ENCODE measurements at places on chromosomes 5 and 9.

- no peak for DNase-seq
Observed at GRCh38 chr9:72753266-72753893, 199.5 kb downstream of the ALDH1A1 start.

DNA sequence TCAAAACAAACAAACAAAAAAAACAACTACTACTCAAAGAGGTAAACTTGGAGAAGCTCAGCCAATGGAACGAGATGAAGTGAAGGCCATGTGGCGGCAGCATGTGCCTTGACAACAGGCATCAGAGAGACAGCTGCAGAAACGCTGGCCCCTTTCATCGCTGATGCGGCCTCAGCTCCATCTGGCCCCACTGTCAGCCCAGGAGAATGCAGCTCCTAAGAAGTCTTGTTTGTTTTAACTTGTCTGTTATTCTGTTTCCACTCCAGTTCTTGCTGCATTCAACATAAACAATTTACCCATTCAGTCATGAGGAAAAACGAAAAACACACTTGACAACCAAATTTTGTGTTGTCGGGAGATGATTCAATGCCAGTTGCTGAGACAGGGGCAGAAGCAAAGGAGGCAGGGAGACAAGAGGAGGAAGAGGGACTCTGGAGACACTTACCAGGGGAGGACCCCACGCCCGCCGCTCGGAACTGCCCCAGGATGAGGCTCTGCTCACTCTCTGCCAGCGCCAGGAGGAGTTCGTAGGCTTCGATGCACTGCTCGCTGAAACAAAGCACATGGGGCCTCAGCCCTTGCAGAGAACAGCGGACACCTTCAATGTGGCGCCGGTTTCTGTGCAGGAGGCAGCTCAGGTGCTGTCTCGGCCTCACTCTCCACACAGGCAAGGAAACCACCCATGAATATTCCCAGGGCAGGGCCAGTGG lies 91.2 kb downstream of the DCP2 start:
- DNase-seq, result no peak

- DNase-seq, result no peak
Observed at GRCh38 chr5:112006721-112007120, 249.7 kb upstream of the NREP start.

DNA sequence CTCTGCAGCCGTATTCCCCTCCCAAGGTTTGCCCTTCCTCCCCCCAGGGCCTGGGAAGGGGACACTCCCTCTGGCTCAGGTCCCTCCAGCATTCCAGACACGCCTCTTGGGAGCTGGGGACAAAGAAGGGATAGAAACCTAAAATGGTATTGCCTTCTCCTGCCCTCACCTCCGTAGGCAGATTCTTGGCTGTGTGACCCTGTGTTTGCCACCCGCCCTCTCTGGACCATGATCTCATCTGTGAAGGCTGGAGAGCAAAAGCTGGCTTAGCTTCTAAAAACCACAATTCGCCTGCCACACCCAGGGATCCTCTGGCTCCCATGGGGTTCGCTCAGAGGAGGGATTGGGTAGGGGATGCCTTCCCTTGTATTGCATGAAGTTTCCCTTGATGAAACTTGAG lies 7.7 kb downstream of the AQP3 start:
- DNase-seq, result no peak

DNA sequence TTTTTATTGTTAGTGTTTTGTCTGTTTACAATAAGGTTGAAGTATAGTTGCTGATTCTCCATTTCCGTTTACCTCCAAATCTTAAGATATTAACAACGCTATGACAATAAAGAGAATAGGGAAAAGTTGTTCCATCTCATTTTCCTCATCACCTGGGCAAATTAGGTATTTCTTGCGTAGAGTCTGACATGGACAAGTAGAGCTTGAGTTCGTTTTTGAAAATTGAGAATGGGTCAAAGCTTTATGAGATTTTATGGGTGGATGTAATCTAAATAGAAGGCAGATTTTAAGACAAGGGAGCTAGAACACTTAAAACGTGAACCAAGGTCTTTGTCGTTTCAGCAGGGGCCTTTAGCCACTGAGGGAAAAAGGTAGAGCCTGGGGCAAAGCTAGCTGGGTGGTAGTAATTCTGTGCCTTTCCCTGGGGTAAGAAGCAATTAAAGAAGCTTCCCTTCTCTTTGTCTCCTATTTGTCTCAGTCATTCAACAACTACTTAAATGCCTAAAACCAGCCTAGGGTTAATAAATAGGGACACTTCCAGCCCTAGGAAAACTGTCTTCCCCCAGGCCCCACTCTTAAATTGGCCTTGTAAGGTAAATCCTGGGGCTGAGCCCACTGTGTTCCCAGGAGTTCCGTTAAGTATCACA lies 551 bp upstream of the CAAP1 start:
- DNase-seq, result no peak

- DNase-seq, result no peak
Observed at GRCh38 chr5:82165740-82166530, 112.2 kb downstream of the RPS23 start.

DNA sequence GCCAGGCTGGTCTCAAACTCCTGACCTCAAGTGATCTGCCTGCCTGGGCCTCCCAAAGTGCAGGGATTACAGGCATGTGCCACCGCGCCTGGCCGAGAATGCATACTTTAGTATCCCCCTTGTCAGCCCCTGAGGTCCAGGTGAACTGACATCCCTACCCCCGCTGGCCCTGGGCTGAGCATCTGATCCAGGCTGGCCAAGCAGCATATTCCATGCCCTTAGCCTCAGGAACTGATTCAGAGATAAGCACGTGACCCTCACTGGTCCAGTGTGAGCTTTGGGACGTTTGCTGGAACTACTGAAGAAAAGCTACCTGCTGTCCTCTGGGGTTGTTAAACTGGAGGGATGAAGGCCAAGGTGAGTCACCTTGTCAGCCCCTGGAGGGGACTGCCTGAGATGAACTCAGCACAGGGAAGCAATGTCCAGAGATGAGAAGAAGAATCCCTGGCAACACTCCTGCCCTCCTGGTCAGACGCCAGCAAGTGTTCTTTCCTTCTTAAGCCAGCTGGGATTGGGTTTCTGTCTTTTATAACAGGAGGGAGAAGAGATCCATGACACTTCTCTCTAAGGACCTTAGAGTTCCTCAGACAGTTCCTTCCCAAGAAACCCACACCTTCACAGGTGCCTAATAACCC lies 59.1 kb upstream of the FBXW11 start:
- DNase-seq, result no peak

- no peak for DNase-seq
Observed at GRCh38 chr5:125579182-125579581, 832.7 kb upstream of the ZNF608 start.

DNA sequence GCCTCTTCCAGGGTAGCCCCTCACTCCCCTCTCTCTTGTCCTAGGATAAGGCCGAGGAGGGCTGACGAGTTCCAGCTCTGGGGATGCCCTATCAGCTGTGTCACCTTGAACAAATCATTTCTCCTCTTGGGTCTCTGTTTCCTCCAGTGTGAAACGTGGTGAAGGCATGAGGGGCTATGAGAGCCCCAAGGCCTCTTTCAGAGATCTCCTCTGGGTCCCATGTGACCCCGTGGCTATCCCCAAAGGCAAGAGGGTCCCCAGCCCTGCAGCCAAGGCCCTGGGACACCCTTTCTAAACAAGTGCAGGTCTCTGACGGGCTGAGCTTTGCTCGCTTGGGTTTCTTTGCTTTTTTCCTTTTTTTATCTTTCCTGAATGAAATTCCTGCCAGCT lies 25.5 kb upstream of the SPTLC1 start:
- no peak for DNase-seq

DNA sequence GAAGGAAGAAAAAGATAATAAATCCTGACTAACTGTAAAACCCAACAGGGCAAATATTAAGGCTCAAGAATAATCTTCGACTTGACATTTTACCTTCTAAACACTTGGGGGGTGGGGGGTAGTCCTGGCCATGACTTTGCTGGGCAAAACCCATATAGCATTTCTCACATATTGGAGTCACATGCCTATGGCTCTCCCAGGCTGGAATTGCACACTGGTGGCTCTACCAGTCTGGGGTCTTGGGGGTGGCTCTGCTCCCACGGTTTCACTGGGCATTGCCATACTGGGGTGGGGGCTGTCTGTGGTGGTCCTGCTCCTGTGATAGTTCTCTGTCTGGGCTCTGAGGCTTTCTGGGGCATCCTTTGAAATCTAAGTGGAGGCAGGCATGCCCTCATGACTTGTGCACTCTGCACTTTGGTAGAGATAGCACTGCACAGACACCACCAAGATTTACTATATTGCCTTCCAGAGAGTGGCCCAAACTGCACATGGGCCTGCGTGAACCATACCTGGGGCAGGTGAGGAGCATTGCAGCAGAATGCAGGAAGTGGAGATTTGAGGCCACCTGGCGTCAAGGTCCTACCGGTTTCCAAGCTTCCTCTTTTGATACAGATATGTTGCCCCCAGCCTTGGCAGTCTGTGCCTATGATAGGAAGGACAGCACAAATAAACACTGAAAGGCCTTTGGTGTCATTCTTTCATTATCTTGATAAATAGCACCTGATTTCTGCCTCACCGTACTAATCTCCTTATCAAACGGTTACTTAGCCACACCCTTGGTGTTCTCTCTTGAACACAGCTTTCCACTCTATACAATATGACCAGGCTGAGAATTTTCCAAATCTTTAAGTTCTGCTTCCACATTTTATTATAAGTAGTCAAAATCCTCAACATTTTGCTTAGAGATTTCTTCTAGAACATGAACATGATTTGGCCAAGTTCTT lies 29.8 kb downstream of the BAAT start:
- no peak for DNase-seq

DNA sequence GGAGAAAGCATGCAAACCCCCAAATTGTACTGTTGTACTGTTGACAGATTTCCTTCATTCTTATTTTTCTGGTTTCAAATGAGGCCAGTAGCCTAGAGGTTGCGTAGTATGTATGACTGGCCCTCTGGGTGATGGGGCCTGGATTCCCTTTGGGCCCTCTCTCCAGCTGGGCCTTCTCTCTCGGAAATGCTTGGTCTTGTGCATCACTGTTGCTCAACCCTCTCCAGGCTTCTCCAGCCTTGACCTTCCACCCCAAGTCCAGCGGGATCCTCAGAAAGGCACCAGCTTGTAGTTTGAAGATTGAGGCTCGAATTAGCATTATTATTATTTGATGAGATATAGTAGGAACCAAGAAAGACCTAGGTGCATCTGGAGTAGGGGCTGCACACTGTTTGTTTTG lies 87.0 kb downstream of the ANGPTL2 start:
- DNase-seq, result no peak

DNA sequence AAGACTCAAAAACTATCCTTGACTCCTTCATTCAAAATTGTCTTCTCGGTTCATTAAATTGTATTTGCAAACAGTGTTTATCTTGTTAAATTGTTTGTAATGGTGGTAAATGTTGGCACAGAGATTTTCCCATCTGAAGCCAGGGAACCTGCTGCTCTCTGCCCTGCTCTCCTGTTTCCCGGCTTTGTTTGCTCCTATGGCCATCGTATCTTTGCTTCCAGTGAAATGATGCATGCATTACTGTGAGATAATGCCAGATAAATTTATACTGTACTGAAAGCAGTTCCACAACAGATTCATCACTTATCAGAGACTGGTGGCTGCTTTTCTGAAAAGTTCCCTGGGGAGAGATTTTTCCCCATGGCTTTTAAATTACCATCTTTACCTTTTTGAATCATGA lies 81.4 kb downstream of the CD180 start:
- DNase-seq, result no peak

DNA sequence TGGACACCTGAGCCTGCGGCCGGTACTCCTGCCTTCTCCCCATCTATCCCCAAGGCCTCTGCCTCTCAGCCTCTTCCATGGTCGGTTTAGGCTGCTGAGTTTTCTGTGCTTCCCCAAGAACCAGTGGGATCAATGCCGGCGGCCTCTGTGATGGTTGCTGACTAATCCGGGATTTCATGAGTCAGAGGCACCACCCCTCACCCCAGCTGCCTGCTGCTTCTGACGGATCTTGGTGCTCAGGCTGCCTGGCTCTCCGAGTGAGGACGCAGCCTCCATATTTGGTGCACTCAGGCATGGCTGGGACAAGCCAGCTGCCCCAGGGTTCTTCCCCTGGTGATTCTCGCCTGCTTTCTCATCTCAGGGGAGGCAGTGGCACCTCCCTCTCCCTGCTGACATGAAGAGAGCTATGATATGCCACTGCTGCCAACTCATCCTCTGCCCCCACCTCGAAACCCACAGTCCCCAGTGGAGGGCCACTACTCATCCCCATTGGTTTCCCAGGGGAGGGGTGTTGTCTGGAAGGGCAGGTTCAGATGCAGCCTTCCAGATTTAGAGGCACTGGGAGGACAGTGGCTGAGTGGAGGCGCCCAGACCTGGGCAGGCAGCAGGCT lies 3.3 kb upstream of the MAN1B1 start:
- no peak for DNase-seq

GRCh38 chr9:3036333-3036700 lies 192.4 kb upstream of the PUM3 start:
- no peak for DNase-seq

DNA sequence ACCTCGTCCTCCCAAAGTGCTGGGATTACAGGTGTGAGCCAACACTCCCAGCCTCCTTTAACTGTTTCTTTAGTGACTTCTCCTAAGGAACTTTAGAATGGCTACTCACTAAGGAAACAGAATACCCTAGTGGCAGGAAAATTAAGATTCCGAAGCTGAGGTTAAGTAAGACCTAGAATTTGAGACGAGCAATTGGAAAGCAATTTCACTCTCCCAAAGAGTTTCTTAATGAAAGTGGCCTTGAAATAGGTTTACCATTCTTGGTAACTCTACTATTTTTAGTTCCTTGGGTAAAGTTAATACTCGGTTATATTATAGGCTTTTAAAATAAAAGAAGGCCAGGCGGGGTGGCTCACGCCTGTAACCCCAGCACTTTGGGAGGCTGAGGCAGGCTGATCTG lies 22.9 kb upstream of the GOLPH3 start:
- no peak for DNase-seq

- DNase-seq, result no peak
Observed at GRCh38 chr5:111364992-111365391, 140.8 kb downstream of the CAMK4 start.

DNA sequence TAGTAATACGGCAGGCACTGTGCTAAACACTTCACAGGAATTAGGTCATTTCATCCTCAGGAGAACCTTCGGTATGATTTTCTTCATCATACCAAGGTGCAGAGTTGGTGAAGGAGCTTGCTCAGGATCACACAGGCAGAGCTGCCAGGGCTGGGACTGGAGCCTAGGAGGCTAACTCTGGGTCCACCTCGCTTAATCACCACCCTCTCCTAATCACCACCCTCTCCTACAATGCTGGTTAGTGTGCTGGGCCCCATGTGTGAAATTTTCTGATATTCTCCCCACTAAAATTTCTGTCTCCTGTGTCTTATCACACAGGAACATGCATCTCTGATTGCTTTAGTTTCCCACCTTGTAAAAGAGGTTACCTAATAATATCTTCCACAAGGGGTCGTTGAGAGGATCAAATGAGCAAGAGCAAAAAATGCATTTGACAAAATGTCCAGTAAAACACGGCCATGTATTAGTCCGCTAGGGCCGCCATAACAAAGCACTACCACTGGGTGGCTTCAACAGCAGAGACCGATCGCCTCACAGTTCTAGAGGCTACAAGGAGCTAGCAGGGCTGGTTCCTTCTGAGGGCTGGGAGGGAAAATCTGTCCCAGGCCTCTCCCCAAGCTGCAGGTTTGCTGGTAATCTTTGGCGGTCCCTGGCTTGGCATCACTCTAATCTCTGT lies 128.2 kb upstream of the NFIB start:
- DNase-seq, result no peak

- no peak for DNase-seq
Observed at GRCh38 chr5:143453720-143454119, 50.2 kb upstream of the NR3C1 start.

Data from activated CD4-positive, alpha-beta T cell treated with anti-CD3 and anti-CD28 coated beads for 1 hour (primary cell).